Left colon (tissue), 2 donors: ENCODE measurements at places on chromosomes 3 and 15.

GRCh38 chr15:39881790-39882189 lies 38.3 kb downstream of the GPR176 start:
- no peak for DNase-seq

GRCh38 chr3:174153871-174154270 lies 705.3 kb upstream of the NAALADL2 start:
- no peak for DNase-seq

- peak; percentile 81 for DNase-seq
These were observed 63.0 kb downstream of the SH3BP5 start for GRCh38 chr3:15269091-15269989.

DNA sequence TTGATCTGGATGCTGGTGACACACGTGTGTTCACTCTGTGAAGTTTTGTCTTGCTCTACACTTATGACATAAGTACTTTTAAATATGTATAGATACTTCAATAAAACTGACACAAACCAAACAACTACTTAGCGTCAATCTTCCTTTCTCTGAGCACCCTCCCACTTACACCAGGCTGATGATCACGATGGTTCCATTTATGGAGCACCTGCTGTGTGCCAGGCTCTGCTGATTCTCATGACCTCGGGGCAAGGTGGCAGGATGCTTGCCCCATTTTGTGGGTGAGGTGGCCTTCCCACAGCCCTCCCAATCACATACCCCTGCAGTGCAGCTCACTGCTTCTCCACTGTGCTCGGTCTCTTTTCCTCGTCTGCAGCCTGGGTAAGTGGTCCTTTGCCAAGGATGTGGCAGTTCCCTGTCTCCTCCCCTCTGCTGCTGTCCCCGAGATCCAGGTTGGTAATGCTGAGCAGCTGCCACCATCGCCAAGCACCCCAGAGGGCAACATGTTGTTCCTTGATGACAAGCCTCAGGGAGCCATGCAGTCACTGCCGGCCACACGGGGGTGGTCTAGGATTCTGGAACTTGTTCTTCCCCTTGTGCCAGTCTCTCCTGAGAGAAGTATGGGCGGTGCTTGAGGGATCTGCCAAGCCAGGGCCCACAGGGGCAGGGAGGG lies 20.6 kb upstream of the ADCY5 start:
- DNase-seq, result no peak

DNA sequence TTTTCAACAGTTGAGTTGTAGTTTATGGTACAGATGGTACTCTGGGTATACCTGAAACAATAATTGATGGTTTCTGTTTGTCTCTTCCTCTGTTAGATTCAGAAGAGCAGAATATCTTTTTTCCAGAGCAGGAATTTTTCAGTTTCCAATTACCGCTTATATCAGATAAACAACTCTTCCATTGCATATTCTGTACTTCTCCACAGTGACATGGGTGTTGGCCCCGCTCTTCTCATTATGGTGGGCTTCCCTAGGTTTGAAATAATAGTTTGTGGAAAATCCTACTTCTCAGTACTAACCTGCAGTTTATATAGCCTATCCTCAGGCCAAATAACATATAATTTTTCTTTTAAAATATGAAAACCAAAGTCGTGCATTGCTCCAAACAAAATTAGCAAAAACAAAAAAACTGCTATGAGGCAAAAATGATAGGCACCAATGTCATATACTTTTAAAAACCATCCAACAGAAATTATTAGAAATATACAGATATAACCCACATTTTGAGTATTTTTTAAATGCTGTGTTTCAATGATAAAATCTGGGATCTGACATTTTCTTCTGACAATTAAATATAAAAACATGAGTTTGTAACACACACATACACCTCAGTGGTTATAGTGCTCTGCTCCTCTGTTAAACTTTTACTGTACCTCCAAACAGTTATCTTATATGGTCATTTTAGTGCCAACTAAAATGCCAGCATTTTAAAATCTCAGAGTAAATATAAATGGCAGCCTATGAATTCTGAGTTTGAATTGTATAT lies 56.8 kb downstream of the CMSS1 start:
- no peak for DNase-seq

- no peak for DNase-seq
These were observed 4.8 kb upstream of the ZMAT3 start for GRCh38 chr3:179076243-179077027.

DNA sequence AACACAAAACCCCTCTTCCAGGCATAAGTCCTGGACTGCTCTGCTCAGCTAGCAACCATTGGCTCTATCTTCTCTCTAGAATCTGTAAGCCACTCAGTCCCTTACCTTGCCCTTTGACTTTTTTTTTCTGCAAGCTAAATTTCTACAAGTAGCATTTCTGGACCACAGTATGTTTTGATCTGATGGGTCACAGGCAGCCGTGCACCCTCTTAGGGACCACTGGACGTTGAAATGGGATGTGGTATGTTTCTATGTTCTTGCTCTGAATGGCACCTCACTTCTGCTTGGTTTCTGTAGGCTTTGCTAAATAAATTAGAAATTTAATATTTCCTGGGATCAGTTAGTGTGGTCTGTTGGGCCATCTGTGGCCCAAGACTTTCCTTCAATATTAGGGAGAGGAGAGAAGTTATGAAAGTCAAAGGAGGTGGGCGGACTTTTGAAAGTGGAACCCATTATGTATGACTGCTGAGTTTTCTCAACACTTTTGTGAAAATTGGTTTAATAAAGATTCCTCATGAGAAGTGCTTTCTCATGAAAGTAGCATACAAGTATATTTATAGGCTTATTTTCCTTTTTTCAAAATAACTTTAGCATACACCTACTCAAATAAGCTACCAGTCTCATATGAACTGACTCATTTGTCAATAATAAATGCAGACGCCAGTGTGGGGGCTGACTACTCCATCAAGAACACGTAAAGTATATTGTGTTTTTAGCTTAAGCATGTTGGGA lies 18.4 kb upstream of the TIPARP start:
- DNase-seq, result no peak

DNA sequence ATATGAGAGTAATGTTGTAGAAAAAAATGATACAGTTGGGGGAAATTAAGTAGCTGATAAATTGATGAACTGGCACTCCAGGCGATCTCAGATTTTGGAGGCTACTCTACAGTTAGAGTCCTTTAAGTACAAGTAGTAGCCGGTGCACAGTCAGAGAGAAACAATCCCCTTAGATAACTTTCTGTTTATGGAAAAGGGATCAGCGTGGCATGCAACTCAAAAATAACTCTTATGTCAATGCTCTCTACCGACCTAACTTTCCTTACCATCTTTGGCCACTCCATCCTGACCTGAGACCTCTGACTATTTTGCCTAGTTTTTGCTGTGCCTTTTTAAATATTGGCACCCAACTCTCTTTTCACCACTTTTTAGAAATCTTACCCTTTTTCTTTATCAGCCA lies 299.6 kb downstream of the UNC13C start:
- DNase-seq, result no peak

GRCh38 chr3:159165961-159166360 lies 364.1 kb downstream of the MFSD1 start:
- DNase-seq, result no peak

DNA sequence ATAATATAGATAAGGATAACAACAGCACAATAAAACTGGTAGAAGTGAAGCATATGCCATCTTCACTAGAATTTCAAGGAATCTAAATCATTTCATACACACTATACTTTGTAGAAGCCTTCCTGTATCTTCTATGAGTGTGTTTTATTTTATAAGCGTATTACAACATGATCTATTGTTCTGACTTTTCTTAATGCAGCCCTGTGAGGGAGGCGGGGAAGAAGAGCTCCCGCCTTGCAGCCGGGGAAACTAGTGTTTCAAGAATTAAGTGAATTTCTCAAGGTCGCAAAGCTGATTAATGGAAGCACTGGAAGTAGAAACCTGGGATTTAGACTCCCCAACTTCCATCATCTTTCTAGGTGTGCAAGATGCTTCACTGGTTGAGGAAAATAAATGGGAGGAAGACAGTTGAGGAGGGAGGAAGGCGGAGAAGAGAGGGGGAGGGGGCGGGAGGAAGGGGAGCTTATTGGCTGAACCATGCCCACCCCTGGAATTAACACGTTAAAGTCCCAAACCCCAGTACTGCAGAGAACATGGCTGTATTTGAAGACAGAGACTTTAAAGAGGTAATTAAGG lies 32.9 kb downstream of the VGLL4 start:
- no peak for DNase-seq

- no peak for DNase-seq
These were observed 398.1 kb upstream of the ARPP21 start for GRCh38 chr3:35241236-35241635.

GRCh38 chr3:38627956-38628355 lies 21.5 kb downstream of the SCN5A start:
- no peak for DNase-seq

DNA sequence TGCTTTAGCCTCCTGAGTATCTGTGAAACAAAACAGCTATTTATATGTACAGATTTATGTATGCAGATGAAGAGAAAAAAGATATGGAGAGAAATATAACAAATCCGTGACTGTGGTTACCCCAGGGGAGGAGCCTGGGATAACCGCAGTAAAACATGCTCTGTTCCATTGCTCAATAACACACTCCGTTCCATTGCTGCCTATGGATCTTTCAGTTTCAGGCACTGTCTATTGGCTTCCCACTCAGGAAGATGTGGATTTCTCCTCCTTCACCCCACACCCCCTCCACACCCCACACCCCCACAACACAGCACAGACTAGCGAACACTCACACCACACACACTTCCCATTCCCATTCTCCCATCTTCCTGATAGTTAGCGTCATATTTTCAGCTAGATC lies 47.9 kb downstream of the CDCP1 start:
- no peak for DNase-seq

- no peak for DNase-seq
These were observed 531 bp downstream of the LZTFL1 start for GRCh38 chr3:45841420-45841756.

DNA sequence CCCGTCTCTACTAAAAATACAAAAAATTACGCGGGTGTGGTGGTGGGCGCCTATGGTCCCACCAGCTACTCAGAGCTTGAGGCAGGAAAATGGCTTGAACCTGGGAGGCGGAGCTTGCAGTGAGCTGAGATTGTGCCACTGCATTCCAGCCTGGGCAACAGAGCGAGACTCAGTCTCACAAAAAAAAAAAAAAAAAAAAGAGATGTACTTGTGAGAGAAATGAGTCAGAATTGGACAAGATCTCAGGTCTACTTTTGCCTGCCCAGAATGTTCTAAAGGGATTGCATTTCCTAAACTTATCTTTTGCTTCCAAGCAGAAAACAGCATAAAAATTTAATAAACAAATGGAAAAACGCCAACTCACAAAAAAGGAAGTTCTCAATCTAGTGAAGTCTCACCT lies 167.5 kb downstream of the NR2F2 start:
- no peak for DNase-seq

DNA sequence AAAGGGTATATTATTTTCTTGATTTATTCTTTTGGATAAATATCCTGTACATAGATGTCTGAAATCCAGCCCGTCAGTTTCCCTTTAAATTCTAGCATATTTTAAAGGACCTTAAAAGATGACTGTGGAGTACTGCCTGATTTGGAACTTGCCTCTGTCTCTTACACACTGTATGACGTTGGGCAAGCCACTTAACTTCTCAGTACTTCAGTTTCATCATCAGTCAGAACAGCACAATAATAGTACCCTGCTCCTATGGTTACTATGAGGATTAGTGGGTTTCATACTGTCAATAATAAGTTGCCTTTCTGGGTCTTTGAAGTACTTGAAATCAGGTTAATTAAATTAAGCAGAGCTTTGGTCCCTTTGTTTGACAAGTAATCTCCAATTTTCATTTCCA lies 374.3 kb downstream of the TIGIT start:
- no peak for DNase-seq

DNA sequence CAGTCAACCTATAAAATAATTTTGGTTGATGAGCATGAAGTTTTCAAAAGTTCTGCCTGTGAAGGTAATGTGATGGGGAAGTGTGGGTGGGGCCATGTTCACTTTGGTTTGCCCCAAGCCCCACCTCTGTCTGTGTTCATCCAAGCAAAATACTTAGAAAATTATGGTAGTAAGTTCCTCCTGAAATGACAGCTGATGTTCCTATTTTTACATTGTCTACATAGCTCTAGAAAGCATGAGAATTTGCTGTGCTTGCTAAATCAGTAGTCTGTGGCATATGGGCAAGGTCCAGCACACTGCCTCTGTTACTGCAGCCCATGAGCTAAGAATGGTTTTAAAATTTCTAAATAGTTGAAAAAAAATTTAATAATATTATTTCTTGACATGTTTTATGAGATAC lies 21.9 kb upstream of the CP start:
- no peak for DNase-seq

DNA sequence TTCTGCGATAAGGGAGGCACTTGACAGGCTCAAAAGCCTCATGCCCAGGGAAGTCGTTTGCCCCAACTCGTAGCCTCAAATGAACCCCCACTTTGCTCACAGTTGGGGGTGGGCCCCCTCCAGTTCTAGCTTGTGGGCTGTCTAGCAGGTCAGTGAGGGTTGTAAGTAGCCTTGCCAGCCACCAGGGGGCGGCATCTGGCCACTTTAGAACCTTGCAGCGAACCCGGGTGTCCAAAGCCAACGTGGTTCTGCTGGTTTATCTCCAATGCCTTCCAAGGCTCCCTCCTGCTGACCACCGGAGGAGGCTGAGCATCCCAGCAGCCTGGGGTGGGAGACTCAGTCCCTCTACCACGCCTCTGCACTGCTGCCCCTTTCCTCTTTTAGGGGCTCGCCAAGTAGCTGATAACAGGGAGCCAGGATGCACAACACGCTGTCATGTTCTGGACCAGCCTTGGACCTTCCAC lies 9.2 kb upstream of the RBSN start:
- DNase-seq, result peak; percentile 64

- peak; percentile 55 for DNase-seq
These were observed 593 bp downstream of the FAM219B start for GRCh38 chr15:74906067-74906449.

- DNase-seq, result no peak
These were observed 418.7 kb upstream of the SGO1 start for GRCh38 chr3:20604659-20605058.

- DNase-seq, result no peak
These were observed 114.8 kb upstream of the ATP2B2 start for GRCh38 chr3:10619989-10620832.

DNA sequence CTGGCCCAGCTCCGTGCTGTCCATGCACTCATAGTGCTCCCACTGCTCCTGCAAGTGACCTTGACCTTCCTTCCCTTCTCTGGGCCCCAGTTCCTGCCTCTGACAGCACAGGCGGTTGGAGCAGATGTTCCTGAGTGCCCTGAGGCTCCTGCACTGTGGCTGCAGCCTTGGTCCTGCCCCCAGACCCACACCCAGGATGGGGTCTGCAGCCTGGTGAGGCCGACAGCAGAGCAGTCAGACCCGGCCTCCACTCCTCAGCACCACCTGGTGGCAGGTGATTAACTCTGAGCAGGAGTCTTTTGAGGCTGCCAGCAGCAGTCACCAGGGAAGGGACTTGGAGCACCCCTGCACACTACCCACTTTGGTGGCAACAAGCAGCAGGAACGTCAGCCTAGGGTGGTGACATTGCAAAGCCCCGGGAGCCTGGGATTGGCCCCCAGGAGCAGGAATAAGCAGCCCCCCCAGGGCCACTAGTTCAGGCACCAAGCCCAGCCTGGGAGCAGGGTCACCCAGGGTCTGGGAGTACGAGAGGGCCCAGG lies 64.6 kb downstream of the CYP11A1 start:
- peak; percentile 46 for DNase-seq

GRCh38 chr3:27905625-27906024 lies 183.5 kb upstream of the EOMES start:
- no peak for DNase-seq

- no peak for DNase-seq
These were observed 844.9 kb upstream of the SEMA6D start for GRCh38 chr15:46872286-46872980.

GRCh38 chr3:187968883-187969580 lies 184.9 kb upstream of the LPP start:
- no peak for DNase-seq
